ENCODE measurements at places on chromosomes 5 and 9. TPM values are rescaled to one million over a fixed set of nuclear protein-coding genes. Genes with fewer than 3 reads are reported as not detected.

- no peak overlapping the region for H3K4me3 ChIP-seq
- H3K36me3 ChIP-seq = no peaks in the 10 kb centered on the region
- H3K27ac ChIP-seq = no peak overlapping the region
- no peak for DNase-seq
These were observed 169.6 kb downstream of the ASTN2 start for GRCh38 chr9:117245175-117245829.

LRRC19 gene
- total RNA-seq = not detected

SLC27A6 gene
- not detected for total RNA-seq

GABRG2 gene
- total RNA-seq = not detected
